NCI-H187 (cell line): ENCODE measurements at places on chromosomes 13 and 19.

GRCh38 chr19:14325134-14325533 lies 56.1 kb upstream of the ADGRE5 start:
- no peak for DNase-seq

- DNase-seq: peak; percentile 36
Measured at GRCh38 chr19:48351341-48351752, 12.4 kb downstream of the TMEM143 start.

DNA sequence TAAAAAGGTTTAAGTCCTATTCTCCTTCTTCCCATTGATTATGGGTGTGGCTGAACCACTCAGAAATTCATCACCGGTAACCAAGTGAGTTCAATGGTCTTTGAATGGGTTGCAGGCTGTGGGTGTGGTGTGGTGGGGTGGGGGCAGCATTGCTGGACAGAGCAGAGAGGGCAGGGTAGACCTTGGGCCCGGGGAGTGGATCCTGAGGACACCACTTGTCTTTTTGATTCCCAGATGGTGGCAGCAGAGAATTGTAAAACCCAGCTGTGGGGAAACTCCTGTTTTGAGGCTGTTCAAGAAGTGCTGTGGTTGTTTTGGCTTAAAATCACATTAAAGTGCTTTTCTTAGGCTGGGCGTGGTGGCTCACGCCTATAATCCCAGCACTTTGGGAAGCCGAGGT lies 45.8 kb upstream of the RGCC start:
- DNase-seq: no peak

DNA sequence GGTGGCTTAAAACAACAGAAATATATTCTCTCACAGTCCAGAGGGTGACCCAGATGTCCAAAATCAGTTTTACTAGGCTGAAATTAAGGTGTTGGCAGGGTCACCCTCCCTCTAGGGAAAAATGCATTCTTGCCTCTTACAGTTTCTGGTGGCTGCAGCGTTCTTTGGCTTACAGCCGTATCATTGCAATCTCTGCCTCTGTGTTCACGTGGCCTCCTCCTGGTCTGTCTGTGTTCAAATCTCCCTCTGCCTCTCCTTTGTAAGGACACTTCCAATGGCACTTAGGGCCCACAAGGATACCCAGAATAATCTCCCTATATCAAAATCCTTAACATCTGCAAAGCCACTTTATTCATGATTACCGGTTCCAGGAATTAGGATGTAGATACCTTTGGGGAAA lies 21.1 kb downstream of the KCTD12 start:
- DNase-seq: no peak

DNA sequence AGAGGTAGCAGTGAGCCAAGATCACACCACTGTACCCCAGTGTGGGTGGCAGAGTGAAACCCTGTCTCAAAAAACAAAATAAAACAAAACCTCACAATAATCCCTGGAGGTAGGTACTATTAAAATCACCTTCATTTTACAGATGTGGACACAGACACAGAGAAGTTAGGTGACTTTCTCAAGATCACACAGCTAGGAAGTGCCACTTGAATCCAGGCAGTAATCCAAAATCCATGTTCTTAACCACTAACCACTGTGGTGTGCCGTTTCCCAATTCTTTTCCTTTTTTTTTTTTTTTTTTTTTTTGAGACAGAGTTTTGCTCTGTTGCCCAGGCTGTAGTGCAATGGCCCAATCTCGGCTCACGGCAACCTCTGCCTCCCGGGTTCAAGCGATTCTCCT lies 9.0 kb downstream of the PPP1R14A start:
- no peak for DNase-seq

DNA sequence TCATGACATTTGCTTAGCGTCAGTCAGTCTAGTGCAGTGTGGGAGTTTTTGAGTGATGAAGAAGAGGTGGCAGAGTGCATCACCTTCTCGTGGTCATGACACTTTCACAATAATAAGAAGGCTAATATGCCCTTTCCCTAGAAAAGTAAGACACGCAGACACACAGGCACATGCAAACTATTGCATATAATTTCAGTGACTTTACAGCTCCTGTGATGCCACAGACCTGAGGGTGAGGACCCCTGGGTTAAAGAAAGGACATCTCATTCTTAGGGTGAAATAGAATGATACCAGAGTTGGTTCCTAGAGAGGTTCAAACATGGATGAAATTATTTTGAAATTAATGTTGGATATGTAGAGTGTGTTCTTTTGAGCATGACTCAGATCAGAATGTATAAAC lies 300.3 kb downstream of the GPC5 start:
- no peak for DNase-seq

DNA sequence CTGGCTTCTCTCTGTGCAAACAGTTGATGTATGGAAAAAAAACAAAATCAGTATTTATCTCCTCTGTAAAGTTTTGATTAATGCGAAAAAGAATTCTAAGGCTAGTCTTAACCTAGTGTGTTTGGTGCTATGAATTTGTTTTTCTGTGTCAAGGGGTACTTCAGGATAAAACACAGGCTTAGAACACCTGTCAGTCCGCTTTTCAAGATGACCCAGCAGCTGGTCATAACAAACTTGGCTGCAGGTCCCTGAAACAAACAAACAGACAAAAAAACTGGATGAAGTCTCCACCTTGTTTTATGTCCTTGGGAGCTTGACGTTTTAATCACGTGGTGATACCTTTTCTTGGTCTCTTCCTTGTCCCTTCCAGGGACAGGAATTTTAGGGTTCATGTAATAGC lies 689.3 kb downstream of the UQCRFS1 start:
- DNase-seq: no peak

DNA sequence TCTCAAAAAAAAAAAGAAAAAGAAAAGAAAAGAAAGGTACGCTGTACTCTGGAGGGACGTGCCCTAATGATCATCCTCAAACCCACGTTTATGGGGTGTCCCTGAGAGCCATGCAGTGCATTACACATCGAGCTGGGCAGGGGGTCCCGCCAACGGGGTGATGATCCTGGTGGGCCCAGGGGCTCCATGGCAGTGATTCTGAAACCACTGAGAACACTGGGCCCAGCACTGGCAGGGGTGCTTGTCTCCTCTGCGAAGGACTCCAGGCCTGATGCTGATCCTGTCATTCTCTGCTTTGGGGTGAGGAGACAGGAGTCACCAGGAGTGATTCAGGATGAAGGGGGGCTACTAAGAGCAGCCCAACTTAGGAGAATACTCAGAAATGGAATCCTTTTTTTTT lies 18.7 kb downstream of the MOB3A start:
- no peak for DNase-seq
